ENCODE measurements at places on chromosomes 1 and 21.

GRCh38 chr1:221067721-221068120 lies 188.5 kb downstream of the HLX start:
- DNase-seq = no peak

DNA sequence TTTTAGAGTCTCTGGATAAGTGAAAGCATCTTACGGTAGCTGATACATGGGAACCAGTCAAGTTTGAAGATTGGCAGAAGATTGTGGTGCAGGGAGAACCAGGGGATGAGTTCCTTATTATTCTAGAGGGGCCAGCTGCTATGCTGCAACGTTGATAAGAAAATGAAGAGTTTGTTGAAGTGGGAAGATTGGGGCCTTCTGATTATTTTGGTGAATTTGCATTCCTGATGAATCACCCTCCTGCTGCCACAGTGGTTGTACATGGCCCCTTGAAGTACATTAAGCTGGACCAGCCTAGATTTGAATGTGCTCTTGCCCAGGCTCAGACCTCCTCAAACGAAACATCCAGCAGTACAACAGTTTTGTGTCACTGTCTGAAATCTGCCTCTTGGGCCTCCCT lies 45.9 kb downstream of the BTBD8 start:
- DNase-seq = no peak

DNA sequence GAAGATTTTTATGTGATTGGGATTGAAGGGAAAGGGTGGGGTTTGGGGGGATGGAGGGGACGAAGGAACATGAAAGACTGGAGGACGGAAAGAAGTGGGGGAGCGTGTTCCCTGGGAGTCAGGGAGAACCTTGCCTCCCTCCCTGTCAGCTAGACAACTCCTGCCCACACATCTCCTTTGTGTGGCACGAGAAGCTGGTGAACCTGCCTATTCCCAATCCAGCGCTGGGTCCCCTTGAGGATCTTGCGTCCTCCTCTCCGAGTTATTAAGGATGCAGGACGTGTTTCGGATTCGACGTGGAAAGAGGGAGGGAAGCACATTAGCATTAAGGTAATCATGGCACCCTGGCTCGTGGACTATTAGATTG lies 1.4 kb downstream of the LRRC7 start:
- no peak for DNase-seq

GRCh38 chr1:114082304-114082630 lies 71.4 kb downstream of the SYT6 start:
- DNase-seq = no peak

GRCh38 chr1:153428791-153429190 lies 12.5 kb downstream of the S100A7A start:
- DNase-seq = no peak

- no peak for DNase-seq
Observed at GRCh38 chr1:241697640-241698018, 45.5 kb downstream of the WDR64 start.

- DNase-seq = no peak
Observed at GRCh38 chr1:59015708-59016107, 231.9 kb upstream of the JUN start.

- DNase-seq = no peak
Observed at GRCh38 chr1:56285554-56286402, 293.6 kb downstream of the PLPP3 start.
